ENCODE measurements at places on chromosomes 2 and 18. TPM values are rescaled to one million over a fixed set of nuclear protein-coding genes. Genes with fewer than 3 reads are reported as not detected.

Gene GKN2
- total RNA-seq, result not detected

Gene BUB1
- 3.9 TPM for total RNA-seq

Gene NR4A2
- 0.17 TPM for total RNA-seq

Gene MGAT4A
- total RNA-seq, result 0.26 TPM

Gene CCDC138
- total RNA-seq, result 4.1 TPM

All from fibroblast of lung (primary cell).